Fibroblast of skin of left quadriceps (primary cell): ENCODE measurements at places on chromosomes 1 and 21.

- DNase-seq, result no peak
These were observed 118.2 kb downstream of the OSBPL9 start for GRCh38 chr1:51734896-51735745.

- no peak for DNase-seq
These were observed 3.7 kb upstream of the IBA57 start for GRCh38 chr1:228161866-228162265.

GRCh38 chr1:86739648-86740509 is 35.5 kb downstream of the SH3GLB1 start:
- DNase-seq, result no peak

DNA sequence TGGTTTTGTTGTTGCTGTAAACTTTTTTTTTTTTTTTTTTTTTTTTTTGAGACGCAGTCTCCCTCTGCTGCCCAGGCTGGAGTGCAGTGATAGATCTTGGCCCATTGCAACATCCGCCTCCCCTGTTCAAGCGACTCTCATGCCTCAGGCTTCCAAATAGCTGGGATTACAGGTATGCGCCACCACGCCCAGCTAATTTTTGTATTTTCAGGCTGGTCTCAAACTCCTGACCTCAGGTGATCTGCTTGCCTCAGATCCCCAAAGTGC is 78.9 kb upstream of the SLC45A1 start:
- no peak for DNase-seq

- no peak for DNase-seq
These were observed 46.1 kb downstream of the CHAF1B start for GRCh38 chr21:36431252-36431651.

GRCh38 chr1:230860617-230861384 is 7.5 kb downstream of the C1orf198 start:
- no peak for DNase-seq

- DNase-seq, result no peak
These were observed 40.2 kb upstream of the SLC35D1 start for GRCh38 chr1:67094191-67094590.

DNA sequence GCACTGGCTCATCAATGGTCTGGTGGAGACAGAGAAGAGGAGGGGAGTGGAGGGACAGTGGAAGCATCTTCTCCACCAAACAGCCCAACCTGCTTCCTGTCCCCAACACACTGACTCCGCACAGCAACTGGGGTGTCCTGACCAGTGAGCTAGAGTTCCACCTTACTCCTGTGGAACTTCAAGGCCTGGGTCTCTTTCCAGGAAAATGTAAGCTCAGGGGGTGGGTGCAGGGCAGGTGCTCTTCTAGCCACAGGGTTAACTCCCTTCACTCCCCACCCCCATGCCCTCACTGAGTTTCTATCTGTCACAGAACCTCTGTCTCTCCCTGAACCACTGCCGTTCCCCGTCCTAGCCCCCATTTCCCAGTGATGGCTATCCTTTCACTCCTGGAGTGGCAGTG is 876 bp downstream of the MOB3C start:
- no peak for DNase-seq

GRCh38 chr1:244388961-244389360 is 62.7 kb downstream of the ADSS2 start:
- DNase-seq, result no peak

DNA sequence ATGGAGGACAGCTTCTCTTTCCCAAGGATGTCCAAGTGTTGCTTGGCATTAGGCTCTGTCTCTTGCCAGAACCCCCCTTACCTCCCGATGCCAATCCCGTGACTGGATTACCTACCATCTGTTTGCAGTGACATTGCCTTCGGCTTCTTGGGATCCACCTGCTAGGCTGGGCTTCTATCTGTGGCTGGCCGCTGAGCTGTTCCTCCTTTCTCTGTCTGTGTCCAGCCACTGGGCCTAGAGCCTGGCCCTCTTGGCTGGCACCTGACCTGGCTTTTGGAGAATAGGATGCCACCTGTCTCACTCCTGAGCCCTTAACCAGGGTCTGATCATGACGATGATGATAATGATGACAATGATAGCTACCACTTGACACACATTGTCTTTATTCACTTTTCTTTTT is 41.6 kb upstream of the STUM start:
- DNase-seq, result no peak

DNA sequence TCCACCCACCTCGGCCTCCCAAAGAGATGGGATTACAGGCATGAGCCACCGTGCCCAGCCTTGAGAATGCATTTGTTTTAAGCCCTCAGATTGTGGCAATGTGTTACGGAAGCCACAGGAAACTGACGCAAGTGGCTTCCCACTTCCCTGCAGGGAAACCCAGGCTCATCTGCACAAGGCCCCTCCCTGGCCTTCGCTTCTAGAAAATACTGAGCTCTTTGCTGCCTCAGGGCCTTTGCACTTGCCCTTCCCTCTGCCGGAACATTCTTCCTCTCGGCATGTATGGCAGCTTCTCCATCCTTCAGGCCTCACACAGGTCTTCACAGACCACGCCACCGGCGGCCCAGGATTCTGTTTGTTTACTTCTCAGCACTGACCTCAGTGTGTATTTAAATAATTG is 137.0 kb upstream of the TMEM51 start:
- DNase-seq, result no peak

DNA sequence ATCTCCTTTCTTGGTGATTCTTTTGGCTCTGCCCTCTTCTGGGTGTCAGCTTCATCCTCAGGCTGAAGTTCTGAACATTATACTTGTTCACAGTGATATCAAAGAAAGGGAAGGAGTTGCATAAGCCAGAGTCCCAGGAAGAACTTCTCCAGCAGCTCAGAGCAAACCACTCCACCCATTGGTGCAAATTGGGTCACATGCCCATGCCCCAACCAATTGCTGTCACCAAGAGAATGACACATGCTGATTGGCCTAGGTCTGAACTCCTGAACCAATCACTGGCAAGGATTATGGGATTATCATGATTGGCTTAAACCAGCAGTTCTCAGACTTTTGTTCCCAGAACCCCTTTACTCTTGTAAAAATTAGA is 256.5 kb upstream of the TMEM51 start:
- no peak for DNase-seq

DNA sequence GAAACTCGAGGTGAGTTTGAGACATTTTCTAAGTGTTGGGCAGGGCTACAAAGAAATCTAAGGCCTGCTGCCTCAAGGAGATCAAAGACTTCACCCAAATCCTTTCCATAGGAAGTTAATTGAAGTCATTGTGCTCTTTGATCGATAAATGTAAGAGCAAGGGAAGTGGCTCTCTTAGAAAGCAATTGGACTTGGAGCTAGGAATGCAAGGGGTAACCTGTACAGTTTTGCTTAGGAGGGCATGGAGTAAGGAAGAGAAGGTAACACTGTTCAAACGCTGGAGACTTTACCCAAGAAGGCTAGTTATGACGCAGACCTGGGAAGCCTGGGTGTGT is 418.0 kb upstream of the PROX1 start:
- DNase-seq, result no peak

- peak; percentile 17 for DNase-seq
These were observed 36.6 kb downstream of the RABIF start for GRCh38 chr1:202852163-202852904.

DNA sequence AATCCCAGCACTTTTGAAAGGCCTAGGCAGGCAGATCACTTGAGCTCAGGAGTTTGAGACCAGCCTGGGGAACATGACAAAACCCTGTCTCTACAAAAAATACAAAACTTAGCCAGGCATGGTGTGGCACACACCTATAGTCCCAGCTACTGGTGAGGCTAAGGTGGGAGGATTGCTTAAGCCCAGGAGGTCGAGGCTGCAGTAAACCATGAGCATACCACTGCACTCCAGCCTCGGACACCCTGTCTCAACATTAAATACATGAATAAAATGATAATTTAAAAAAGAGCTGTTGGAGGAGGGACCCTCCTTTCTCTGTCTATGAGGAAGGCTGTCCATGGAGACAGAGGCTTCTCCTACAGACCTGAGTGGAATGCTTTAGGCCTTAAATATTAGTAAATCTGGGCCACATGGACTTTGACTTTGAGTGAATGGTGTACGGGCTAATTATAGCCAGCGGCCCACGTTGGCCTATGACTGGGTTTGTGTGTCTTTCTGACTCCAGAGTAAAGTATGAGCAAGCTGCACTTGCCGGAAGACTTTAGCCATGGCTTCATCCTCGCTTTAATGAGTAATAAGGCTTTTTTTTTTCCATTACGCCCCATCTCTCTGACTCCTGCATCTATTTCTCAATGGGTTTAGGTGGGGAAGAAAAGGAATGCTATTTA is 21.3 kb downstream of the RAB3B start:
- peak; percentile 72 for DNase-seq

- DNase-seq, result no peak
These were observed 133.4 kb downstream of the PLPPR5 start for GRCh38 chr1:98870959-98871903.

DNA sequence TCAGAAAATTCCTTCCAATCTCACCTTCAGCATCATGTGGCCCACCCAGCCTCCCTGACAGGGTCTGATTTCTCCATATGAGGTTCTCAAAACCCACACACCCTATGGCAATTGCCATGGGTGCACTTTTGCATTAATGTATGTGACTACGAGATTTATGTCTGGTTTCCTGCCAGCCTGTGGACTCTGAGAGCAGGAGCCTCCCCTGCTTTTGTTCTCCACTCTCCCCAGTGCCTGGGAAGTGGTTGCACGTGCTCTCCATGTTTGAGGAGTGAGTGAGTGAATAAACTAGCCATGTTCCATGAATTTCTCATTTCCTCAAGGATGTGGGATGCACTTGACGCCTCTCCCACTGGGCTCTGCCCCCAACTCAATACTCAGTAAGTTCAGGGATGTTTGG is 91.2 kb downstream of the ACTL8 start:
- no peak for DNase-seq

DNA sequence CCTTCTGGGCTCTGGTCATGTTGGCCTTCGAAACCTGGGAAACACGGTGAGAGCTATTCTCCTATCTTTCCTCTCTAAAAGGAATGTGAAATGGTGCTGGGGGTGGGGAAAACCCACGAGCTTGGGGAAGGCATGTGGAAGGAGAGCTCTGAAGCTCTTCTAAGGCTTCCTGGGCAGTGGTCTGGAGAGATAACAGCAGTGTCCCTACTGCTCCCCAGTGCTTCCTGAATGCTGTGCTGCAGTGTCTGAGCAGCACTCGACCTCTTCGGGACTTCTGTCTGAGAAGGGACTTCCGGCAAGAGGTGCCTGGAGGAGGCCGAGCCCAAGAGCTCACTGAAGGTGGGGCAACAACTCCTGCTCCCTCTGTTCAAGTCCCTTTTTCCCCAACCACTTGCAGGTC is 2.8 kb downstream of the USP21 start:
- no peak for DNase-seq

- DNase-seq, result no peak
These were observed 9.8 kb upstream of the IPO9 start for GRCh38 chr1:201818971-201819750.

- DNase-seq, result no peak
These were observed 602 bp upstream of the RIMKLA start for GRCh38 chr1:42379794-42380585.

- DNase-seq, result no peak
These were observed 200.8 kb upstream of the ST6GALNAC5 start for GRCh38 chr1:76666499-76666898.

DNA sequence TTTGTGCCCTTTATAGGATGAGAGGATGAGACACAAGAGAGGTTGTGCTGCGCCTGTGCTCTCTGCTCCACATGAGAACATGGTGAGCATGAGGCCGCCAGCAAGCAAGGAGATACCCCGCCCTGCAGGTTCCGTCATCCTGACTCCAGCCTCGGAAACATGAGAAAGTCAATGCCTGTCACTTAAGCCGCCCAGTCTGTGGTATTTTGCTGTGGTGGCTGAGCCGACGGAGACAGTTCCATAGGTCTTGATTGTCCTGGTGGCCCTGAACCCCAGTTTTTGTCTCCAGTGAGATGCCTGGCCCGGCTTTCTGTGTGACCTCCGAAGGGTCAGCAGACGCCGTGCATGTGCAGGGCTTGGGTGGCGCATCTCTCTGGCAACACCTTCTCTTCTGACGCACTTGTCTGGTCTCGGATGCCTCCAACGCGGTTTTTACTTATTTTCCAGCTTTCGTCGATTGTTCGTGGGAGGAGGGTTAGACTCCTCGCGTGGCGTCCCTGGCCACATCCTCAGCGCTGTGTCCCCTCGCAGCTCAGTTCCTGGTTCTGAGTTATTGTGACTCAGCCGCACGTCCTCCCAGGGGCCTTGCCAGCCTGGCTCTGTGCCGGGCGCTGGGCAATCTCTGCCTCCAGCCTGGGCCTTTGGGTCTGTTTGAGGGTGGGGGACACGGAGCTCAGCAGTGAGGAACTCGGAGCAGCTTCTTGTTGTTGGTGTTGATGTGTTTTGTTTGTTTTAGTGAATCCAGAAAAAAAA is 70.0 kb downstream of the FAAP20 start:
- DNase-seq, result no peak

- no peak for DNase-seq
These were observed 74.4 kb downstream of the AK4 start for GRCh38 chr1:65222340-65222940.

- DNase-seq, result no peak
These were observed 11.0 kb upstream of the DENND1B start for GRCh38 chr1:197786280-197786679.

GRCh38 chr1:43541721-43542401 is 11.2 kb downstream of the PTPRF start:
- DNase-seq, result no peak

GRCh38 chr1:234348964-234349363 is 24.3 kb upstream of the COA6 start:
- no peak for DNase-seq
